ENCODE measurements at places on chromosomes 11 and 22. TPM values are rescaled to one million over a fixed set of nuclear protein-coding genes. Genes with fewer than 3 reads are reported as not detected.

Gene IGF2
- polyA plus RNA-seq, result 0.74 TPM

Gene RIMBP3C
- polyA plus RNA-seq, result 0.20 TPM

Gene PVALB
- 5.4 TPM for polyA plus RNA-seq

Gene PRDM11
- polyA plus RNA-seq, result 5.6 TPM

Gene OR2D2
- 0.08 TPM for polyA plus RNA-seq

Gene NEFH
- 0.74 TPM for polyA plus RNA-seq

Gene OR4D10
- polyA plus RNA-seq, result not detected

Gene TBCEL
- 3.9 TPM for polyA plus RNA-seq

Gene ELMOD1
- 0.47 TPM for polyA plus RNA-seq

Gene ANKK1
- 0.38 TPM for polyA plus RNA-seq

Gene PKNOX2
- polyA plus RNA-seq, result 2.5 TPM

Gene PKDREJ
- polyA plus RNA-seq, result 0.02 TPM

Gene OR8D4
- polyA plus RNA-seq, result not detected

Gene OR9G4
- polyA plus RNA-seq, result not detected

Gene OTOG
- polyA plus RNA-seq, result 0.41 TPM

Gene MMP11
- polyA plus RNA-seq, result 29.7 TPM

Gene GAS2
- 0.71 TPM for polyA plus RNA-seq

Gene DGAT2
- polyA plus RNA-seq, result 5.9 TPM

Gene PLEKHB1
- 34.8 TPM for polyA plus RNA-seq

Gene LRP4
- 11.0 TPM for polyA plus RNA-seq

Gene CARNS1
- polyA plus RNA-seq, result 0.82 TPM

Gene DENND6B
- 3.6 TPM for polyA plus RNA-seq

Gene TRIM48
- polyA plus RNA-seq, result not detected

Gene PGA4
- polyA plus RNA-seq, result 2.0 TPM

Gene GPR152
- not detected for polyA plus RNA-seq

Gene MMP13
- polyA plus RNA-seq, result not detected

Gene HTR3B
- not detected for polyA plus RNA-seq

Gene ACTN3
- 46.2 TPM for polyA plus RNA-seq

Gene MRGPRG
- not detected for polyA plus RNA-seq

Gene APOA4
- polyA plus RNA-seq, result not detected

All from H1 (cell line).